Spinal cord (tissue), 10 donors: ENCODE measurements at places on chromosomes 13 and 19. TPM values are rescaled to one million over a fixed set of nuclear protein-coding genes. Genes with fewer than 3 reads are reported as not detected.

- H3K4me1 ChIP-seq: no peaks in the 10 kb centered on the region
- H3K36me3 ChIP-seq: no peaks in the 10 kb centered on the region
- H3K4me3 ChIP-seq: no peak overlapping the region
- H3K27me3 ChIP-seq: no peaks in the 10 kb centered on the region
- no peak for DNase-seq
Observed at GRCh38 chr13:69474011-69474685, 633.5 kb upstream of the ATXN8OS start.

GRCh38 chr13:42214446-42214845 lies 57.5 kb upstream of the AKAP11 start:
- no peak overlapping the region for H3K27ac ChIP-seq
- no peak overlapping the region for H3K4me3 ChIP-seq
- no peaks in the 10 kb centered on the region for H3K4me1 ChIP-seq
- H3K36me3 ChIP-seq: no peaks in the 10 kb centered on the region
- no peak for DNase-seq

DNA sequence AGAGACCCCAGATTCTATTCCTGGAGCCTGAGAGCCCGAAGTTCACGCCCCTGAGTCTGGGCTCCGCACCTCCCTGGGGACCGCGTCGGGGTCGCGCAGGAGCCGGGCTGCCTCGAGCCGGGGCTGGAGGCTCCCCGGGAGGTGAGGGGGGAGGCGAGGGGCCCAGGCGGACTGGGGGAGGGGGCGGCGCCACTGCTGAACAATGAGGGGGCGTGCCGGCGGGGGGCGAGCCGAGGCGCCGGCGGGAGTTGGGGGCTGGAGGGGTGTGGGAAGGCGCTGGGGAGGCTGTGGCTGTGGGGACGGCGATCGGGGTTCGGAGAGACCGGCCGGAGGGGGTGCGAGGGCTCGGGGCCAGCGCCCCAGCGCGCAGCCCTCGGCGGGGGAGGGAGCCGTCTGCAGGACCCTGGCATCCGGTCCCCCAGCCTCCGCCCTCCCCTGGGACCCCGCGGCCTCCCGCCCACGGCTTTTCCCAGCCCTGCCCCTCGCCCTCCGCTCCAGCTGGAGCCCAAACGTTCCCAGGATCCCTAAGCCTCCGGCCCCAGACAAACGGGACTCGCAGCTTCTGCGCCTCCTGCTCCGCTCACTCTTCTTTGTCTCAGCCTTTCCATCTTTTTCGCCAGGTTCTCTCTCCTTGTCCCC lies 922 bp downstream of the PLEKHG2 start:
- H3K4me1 ChIP-seq: peaks cover 53% of the 10 kb centered on the region
- peak overlapping the region; percentile 98 for H3K27ac ChIP-seq
- H3K4me3 ChIP-seq: peak overlapping the region; percentile 91

- H3K36me3 ChIP-seq: no peaks in the 10 kb centered on the region
- H3K4me1 ChIP-seq: no peaks in the 10 kb centered on the region
- peaks cover 2% of the 10 kb centered on the region for H3K27me3 ChIP-seq
Observed at GRCh38 chr19:41774515-41774980, 19.2 kb downstream of the CEACAM6 start.

EDNRB gene
- total RNA-seq: 154 TPM

DNA sequence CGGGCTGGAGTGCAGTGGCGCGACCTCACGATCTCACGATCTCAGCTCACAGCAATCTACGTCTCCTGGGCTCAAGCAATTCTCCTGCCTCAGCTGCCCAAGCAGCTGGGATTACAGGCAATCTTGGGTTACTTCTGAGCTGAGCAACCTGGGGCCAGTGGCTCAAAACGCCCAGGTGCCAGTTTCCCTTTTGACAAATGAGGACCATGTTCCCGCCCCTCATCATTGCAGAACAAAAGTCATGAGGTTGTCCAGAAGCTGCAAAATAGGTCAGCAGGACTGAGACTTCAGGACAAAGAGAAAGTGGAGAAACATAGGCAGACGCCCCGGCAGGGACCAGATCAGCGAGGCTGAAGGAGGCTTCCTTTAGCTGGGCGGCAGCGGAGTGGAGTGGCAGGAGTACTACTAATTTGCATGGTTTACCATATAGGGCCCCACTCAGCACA lies 3.3 kb upstream of the ADGRE5 start:
- H3K4me1 ChIP-seq: peaks cover 32% of the 10 kb centered on the region
- DNase-seq: no peak
- no peak overlapping the region for H3K27ac ChIP-seq
- H3K27me3 ChIP-seq: peaks cover 5% of the 10 kb centered on the region

DNA sequence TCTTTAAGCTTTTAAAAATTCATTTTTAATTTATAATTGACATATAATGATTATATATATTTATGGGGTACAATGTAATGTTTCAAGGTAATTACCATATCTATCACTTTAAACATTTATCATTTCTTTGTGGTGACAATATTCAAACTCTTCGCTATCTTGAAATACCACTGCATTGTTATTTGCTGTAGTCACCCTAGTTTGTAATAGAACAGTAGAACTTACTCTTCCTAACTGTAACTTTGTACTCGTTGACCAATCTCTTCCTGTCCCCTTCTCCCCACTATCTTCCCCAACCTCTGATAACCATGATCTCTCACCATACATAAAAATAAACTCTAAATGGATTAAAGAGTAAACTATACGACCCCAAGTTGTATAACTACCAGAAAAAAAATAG lies 20.4 kb downstream of the COG6 start:
- H3K4me3 ChIP-seq: no peak overlapping the region
- H3K27me3 ChIP-seq: no peaks in the 10 kb centered on the region
- H3K36me3 ChIP-seq: peaks cover 8% of the 10 kb centered on the region

DNA sequence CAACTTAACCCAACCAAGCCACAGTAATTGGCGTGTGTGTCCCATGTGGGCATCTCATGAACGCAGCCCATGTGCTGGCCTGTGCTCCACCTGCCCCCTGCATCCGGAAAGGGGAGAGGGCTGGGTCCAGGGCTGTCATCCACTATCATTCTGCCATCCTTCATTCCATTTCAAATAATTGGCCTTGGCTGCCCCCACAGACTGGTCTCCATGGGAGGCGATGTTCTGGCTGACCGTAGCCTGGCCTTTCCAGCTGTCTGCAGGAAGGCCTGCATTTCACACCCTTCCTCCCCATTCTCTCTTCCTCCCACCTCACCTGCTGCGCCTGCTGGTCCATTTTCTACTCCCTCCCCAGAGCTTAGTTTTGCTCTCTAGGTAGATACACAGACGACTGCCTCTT lies 442.8 kb downstream of the COG6 start:
- H3K4me1 ChIP-seq: no peaks in the 10 kb centered on the region
- no peak overlapping the region for H3K27ac ChIP-seq
- no peak for DNase-seq
- H3K36me3 ChIP-seq: no peaks in the 10 kb centered on the region
- no peak overlapping the region for H3K4me3 ChIP-seq
- H3K27me3 ChIP-seq: no peaks in the 10 kb centered on the region

- H3K4me3 ChIP-seq: no peak overlapping the region
- peaks cover 7% of the 10 kb centered on the region for H3K4me1 ChIP-seq
- peak; percentile 12 for DNase-seq
- H3K27ac ChIP-seq: no peak overlapping the region
- no peaks in the 10 kb centered on the region for H3K36me3 ChIP-seq
Observed at GRCh38 chr13:27379694-27380641, 44.5 kb upstream of the GTF3A start.

DNA sequence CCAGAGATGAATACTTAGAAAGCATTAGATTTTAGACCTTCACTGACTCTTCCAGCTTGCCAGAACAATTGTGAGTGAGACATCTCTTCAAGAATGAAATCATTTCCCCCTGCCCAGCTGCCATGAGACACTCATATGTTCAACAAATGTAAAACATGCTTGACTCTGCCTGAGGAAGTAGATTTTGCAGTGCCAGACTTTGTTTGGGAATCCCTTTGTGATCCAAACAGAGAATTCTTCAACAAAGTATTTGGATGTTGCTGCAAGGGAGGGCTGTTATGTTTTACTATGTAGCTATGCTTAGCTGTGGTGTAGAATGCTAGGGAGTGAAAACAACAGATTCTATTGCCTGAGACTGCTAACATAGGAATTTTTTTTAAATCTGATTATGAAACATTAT lies 416.4 kb downstream of the DCT start:
- H3K4me1 ChIP-seq: no peaks in the 10 kb centered on the region
- no peaks in the 10 kb centered on the region for H3K27me3 ChIP-seq
- no peak for DNase-seq
- H3K36me3 ChIP-seq: no peaks in the 10 kb centered on the region
- no peak overlapping the region for H3K27ac ChIP-seq

- no peak overlapping the region for H3K4me3 ChIP-seq
- H3K27me3 ChIP-seq: no peaks in the 10 kb centered on the region
- no peak overlapping the region for H3K27ac ChIP-seq
Observed at GRCh38 chr13:45733361-45733760, 31.2 kb downstream of the CBY2 start.

F10 gene
- 4.9 TPM for total RNA-seq

SLC25A30 gene
- total RNA-seq: 11.0 TPM

- no peak overlapping the region for H3K27ac ChIP-seq
- H3K36me3 ChIP-seq: no peaks in the 10 kb centered on the region
- no peaks in the 10 kb centered on the region for H3K4me1 ChIP-seq
- H3K4me3 ChIP-seq: no peak overlapping the region
- no peaks in the 10 kb centered on the region for H3K27me3 ChIP-seq
Observed at GRCh38 chr19:44620667-44621066, 7.3 kb downstream of the IGSF23 start.

RTBDN gene
- 1.8 TPM for total RNA-seq

DNA sequence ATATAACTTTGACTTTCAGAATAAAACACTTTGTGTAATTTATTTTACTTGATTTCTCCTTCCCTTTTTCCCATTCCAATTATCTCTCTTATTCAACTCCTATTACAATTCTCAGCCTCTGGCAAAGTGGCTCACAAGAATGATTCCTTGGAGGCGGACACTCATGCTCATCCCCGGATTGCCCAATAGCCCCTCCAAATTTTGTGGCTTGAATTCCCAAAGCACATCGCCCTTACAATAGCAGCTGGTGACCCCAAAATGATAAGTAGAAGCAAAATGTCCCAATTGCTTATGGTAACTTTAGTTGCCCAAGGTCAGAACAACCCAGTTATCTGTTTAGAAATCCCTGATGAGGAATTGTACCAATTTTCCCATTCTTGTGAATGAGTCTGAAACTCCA lies 1523.5 kb upstream of the PRR20A start:
- H3K27me3 ChIP-seq: no peaks in the 10 kb centered on the region
- H3K36me3 ChIP-seq: no peaks in the 10 kb centered on the region
- H3K4me1 ChIP-seq: no peaks in the 10 kb centered on the region
- no peak for DNase-seq
- H3K4me3 ChIP-seq: no peak overlapping the region

GRCh38 chr13:50676602-50677001 lies 166.9 kb downstream of the DLEU7 start:
- DNase-seq: no peak
- no peaks in the 10 kb centered on the region for H3K4me1 ChIP-seq
- H3K36me3 ChIP-seq: no peaks in the 10 kb centered on the region
- H3K27me3 ChIP-seq: no peaks in the 10 kb centered on the region

GAMT gene
- total RNA-seq: 30.1 TPM

- no peak overlapping the region for H3K27ac ChIP-seq
- peaks cover 7% of the 10 kb centered on the region for H3K4me1 ChIP-seq
- no peaks in the 10 kb centered on the region for H3K36me3 ChIP-seq
- no peak overlapping the region for H3K4me3 ChIP-seq
Observed at GRCh38 chr13:98925949-98926348, 51.9 kb downstream of the DOCK9 start.

- no peaks in the 10 kb centered on the region for H3K36me3 ChIP-seq
- H3K4me3 ChIP-seq: no peak overlapping the region
- no peak overlapping the region for H3K27ac ChIP-seq
- no peak for DNase-seq
- no peaks in the 10 kb centered on the region for H3K27me3 ChIP-seq
Observed at GRCh38 chr13:54958781-54959180, 1930.2 kb downstream of the OLFM4 start.
